ENCODE measurements at places on chromosomes 11 and 22.

DNA sequence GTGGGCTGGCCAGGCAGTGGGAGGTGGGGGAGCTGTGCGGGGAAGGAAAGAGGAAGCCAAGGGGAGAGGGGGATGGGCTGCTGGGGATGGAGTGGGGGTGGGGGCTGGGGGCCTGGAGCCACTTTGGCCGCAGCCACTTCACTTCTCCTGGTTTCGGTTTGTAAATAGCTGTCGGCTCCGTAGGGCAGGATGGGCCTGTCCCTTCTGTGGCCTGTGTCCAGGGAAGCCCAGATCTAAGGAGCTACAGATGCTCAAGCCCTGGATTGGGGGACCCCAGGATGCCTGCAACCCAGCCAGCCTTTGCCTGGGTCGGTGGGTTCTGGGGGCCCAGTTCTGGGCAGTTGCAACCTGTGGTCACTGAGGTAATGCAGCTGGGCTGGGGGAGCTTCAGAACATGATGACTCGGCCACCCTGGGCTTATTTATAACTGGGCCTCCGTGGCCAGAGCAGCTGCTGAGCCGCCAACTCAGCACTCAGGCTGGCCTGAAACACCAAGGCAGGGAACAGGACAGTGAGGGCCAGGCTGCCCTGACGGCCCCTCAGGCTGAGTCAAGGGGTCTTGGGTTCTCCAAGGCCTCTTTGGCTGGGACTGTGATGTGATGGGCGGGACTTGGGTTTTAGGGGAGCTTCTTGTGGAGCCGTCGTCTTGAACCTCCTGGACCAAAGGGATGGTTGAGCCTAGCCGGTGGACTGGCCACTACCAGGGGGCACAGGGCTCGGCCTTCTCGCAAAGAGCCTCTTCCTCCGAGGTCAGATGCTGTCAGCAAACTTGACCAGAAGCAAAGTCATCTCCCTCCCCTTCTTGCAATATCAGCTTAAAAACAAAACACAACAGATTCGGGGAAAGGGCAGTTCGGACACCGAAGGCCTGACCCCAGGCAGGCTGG lies 15.0 kb upstream of the SLC39A13 start:
- no peak for DNase-seq

DNA sequence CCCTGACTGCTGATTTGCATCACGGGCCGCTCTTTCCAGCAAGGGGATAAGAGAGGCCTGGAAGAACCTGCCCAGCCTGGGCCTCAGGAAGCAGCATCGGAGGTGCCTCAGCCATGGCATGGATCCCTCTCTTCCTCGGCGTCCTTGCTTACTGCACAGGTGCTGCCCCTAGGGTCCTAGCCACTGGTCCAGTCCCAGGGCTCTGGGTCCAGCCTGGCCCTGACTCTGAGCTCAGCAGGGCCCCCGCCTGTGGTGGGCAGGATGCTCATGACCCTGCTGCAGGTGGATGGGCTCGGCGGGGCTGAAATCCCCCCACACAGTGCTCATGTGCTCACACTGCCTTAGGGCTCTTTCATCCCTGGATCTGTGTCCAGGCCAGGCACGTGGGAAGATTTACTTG lies 7.0 kb upstream of the IGLL5 start:
- no peak for DNase-seq

DNA sequence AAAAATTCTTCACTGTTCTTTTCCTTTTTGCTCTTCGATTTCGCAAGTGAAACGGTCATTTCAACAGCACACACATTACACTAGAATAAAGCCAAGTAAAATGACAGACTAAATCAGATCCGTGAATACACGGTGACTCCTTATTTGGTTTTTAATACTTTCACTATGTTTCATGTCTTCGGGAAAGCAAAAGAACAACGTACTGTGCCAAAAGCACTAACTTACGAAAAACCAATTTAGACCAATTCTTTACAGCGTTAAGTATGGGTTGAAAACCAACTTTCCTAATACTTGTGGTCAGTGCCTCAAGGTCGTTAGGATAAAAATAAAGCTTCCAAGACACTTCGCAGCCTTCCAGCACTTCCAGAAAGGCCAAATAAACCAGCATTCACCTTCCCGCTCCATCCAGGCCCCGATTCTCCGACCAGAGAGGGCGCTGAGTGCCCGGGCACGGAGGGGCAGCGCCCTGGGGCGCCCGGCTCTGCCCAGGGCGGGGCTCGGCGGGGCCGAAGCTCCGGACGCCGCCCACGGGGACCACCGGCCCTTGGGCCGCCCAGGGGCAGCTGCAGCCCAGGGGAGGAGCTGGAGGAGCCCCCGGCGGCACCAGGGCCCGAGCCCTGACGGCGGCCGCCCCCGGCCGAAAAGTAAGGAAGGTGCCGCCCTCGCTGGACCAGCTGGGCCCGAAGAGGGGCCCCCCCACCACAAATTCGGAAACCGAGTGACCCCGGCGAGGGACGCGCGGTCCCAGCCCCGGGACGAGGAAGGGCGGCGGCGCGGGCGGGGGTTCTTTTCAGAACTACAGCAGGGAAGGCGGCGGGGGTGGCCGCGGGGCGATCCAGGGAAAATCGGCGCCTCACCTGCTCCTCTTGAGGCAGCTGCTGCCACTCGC lies 499 bp downstream of the ATL3 start:
- peak; percentile 78 for DNase-seq

GRCh38 chr11:129611661-129612446 lies 203.8 kb upstream of the TMEM45B start:
- no peak for DNase-seq

DNA sequence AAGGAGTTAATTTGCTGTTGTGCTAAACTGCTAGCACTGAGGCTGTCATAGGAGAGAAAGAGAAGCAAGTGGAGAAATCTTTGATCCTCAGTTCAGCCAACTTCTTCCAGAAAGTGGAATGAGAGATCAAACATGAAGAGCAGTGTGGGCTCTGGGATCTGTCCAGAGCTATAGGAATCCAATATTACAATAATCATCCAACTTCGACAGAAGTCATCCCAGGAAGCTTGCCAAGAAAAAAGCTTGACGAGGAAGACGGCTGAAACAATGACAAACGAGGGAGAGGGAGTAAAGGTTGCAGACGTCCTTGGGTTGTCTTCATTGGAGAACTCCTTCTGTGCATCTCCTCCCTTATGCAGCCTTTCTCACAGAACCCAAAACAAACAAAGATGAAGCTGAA lies 496.2 kb downstream of the INSC start:
- no peak for DNase-seq

- peak; percentile 77 for DNase-seq
Observed at GRCh38 chr11:65317025-65317786, 2.5 kb downstream of the CDC42EP2 start.

DNA sequence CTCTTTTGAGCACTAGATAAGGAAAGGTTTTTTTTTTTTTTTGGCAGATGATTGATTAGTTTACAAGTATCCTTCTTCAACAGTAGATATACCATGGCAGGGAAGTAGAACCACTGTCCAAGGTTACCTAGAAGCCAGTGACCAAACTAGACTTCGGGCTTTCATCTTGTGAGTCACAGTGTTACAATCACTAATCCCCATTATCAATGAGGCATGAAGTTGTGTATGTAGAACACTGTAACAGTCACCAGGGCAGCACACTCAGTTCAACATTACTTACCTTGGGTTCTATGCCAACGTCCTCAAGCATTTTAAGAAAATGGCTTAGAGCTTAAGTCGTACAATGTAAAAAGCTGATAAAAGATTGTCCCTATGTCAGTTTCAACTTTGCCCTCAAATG lies 430.9 kb downstream of the ETS1 start:
- DNase-seq = no peak

DNA sequence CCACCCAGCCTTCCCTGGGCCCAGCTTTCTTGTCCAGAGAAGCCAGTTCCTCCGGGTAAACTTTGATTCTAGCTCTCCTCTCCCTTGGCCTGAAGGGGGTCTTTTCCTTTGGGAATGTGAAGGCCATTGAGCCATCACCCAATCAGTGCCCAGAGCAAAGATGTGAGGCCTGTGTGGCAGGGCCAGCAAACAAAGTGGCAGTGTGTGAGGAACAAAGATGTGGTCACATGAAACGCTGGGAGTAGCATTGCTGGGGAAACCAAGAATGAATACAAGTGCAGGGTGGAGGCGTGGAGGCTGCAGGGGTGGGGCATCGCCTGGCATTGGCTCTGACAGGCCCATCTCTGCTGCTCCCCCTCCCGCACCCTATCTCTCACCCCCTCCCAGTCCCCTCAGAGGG lies 91.9 kb upstream of the BID start:
- no peak for DNase-seq

- no peak for DNase-seq
Observed at GRCh38 chr22:47091246-47091651, 328.8 kb downstream of the TBC1D22A start.

- DNase-seq = no peak
Observed at GRCh38 chr11:19711911-19712280, 741 bp upstream of the NAV2 start.

DNA sequence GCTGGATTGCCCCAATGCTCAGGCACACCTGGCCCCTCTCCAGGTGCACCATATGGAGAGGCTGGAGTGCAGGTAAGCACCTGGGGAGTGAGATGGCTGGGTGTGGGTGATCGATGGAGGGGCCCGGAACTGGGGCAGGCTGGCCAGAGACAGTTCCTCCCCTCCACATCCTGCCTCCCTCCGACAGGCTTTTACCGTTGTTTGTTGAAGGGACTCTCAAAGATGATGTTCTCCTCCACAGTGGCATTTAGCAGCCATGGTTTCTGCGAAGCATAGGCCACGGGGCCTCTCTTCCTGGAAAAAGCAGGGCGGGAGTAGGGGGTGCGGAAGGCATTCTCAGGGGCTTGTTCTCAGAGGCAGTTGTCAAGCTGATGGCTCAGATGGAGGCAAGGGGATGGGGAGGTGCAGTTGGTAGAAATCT lies 25.9 kb upstream of the KCNJ11 start:
- DNase-seq = no peak

- DNase-seq = no peak
Observed at GRCh38 chr11:4495487-4495886, 13.0 kb downstream of the OR52K1 start.

- DNase-seq = no peak
Observed at GRCh38 chr11:92892802-92893684, 76.4 kb upstream of the MTNR1B start.

DNA sequence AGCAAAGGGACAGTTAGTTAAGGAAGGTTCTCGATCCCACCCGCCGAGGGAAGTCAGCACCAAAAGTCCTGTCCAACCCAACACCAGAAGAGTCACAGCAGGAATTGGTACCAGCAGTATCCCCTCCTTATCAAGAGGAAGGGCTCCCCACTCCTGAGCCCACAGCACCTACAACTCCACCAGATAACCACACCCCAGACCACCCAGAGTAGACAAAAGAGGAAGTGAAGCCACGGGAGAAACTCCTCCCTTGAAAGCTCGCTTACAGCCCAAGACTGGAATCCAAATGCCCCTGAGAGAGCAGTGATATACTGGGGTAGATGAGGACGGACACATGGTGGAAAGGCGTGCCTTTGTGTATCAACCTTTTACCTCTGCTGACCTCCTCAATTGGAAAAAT lies 7.3 kb upstream of the CD5 start:
- no peak for DNase-seq

Data from ascending aorta (tissue), 2 donors.